ENCODE measurements at places on chromosomes 2 and 18.

DNA sequence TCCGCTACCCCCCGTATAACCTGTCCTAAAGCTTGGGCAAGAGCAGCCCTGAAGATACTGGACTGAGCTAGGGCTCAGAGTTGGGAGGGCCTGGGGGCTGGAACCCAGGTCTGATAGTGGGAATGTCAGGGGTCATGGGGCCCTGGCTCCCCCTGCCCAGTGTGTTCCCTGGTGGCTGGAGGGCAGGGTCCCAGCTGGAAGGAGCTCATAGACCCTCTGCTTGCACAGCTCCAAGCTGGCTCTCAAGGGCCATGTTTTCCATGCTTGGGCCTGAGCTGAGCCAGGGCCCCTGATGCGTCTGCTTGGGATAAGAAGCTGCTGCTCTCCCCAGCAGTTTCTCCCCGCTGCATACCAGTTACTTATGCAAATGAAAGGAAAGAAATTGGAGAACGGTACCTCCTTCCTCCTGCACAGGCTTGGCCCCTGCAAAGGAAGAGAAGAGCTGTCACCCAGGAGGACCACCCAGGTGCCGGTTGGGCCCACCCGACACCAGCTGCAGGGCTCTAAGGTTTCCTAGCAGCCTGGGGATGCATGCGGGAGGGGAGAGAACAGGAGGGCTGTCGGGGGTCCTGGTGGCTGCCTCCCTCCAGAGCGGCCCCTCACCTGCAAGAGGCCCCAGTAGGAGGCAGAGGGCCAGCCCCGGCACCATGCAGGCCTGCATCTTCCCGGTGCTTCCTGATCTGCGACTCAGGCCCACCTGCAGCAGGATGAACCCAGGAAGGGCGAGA lies 628 bp downstream of the OTOS start:
- DNase-seq = peak; percentile 31

- DNase-seq = no peak
Measured at GRCh38 chr2:230872968-230873660, 8.4 kb downstream of the ITM2C start.

- no peak for DNase-seq
Measured at GRCh38 chr2:61937886-61938285, 32.4 kb downstream of the COMMD1 start.

DNA sequence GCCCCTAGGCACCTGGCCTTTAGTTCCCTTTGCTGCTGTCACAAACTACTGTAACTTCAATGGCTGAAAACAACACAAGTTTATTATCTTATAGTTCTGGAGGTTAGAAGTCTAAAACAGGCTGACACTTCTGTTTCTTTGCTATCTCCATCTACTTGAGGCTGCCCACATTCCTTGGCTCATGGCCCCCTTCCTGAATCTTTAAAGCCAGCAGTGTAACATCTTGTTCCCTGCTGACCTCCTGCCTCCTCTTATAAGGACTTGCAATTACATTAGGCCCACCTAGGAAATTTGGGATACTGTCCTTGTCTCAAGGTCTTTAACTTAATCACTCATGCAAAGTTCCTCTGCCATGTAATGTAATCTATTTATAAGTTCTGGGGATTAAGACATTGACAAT lies 6.5 kb downstream of the SMYD1 start:
- no peak for DNase-seq

- no peak for DNase-seq
Measured at GRCh38 chr2:208718828-208719227, 312.2 kb downstream of the PTH2R start.

GRCh38 chr18:59298871-59299270 lies 19.6 kb downstream of the CPLX4 start:
- DNase-seq = peak; percentile 26

DNA sequence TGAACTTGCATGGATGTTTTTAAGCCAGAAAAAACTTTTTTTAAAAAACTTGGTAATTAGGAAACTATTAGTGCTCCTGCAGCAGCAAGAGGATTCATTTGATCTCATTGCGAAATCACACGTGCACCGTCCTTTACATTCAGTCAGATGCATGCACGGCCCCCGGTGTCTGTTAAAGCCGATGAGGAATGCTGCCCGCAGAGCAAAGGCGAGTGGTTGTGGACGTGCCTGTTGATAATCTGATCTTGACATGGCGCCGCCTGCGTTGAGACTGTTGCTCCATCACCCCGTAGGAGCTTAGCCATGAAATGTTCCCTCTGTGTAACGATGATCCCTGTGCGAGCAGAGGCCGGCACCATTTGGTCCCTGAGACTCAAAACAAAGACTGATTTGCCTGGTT lies 300.0 kb downstream of the GBX2 start:
- DNase-seq = no peak

DNA sequence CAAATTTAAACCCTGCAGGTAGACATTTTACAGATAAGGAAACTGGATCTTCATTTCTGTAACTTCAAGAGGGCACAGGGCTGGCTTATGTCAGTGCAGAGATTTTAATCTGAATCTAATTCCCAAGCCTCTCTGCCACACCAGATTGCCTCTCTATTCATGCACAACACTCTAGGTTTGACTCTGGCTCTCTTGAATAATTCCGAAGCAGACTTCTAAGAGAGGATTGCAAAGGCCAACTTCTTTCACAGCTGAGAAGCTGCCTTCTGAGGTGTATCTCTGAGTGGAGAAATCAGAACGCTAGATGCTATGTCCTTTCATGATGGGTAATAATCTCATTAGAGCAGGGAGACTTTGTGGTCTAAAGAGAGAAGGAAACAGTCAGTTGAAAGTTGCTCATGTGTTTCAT lies 20.1 kb upstream of the MGAT5 start:
- no peak for DNase-seq

DNA sequence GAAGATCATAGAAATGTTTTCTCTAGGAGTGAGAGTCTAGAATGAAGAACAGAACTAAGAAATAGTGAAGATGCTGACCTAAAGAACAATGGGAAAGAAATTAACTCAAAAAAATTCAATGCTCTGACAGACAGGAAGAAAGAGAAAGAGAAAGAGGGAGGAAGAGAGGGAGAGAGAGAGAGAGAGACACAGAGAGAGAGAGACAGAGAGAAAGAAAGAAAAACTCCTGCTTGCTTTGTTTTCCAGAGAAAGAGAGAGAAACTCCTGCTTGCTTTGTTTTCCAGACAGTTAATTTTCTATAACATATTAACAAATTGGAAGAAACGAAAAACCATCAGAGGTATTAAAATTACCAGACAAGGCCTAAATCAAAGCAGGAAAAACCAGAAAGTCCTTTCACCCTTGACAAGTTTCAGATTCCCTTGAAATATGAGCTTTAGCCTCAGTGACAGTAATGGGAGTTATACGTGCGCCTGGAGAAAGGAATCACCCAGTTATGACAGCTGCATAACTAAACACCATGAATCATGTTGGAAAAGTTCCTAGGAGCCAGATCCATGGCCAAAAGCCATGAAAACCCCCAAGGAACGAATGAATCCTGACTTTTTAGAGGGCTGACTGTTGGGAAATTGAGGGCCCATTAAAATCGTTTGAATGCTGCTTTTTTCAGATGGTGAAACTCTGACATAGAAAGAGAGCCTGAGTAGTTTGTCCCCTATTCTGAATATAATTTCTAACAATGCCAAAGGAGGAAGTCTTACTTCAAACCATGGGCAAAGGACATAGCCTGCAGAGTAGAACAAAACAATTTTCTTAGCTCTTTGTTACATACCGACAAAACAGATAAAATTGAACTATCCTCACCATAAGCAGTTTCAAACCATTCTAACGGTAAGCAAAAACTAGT lies 228.6 kb upstream of the CHST9 start:
- no peak for DNase-seq

DNA sequence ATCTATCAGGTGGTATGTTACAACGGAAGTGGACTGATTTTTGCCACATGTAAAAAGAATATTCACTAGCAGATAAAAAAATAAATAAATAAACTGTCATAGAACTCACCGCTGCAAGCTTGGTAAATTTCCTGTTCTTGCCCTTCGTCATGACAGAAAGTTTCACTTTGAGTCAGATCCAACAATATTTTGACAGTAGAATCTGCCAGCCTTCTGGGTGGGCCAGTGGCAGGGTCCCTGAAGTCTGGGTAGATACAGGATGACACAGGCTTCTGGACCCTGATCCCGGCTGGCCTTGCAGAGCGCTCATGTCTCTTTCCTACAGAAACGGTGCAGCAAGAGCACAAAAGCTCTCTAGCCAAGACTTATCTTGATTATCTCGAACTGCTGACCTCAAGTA lies 97.8 kb upstream of the PMAIP1 start:
- no peak for DNase-seq

GRCh38 chr2:97733341-97734035 lies 20.1 kb downstream of the ZAP70 start:
- no peak for DNase-seq

DNA sequence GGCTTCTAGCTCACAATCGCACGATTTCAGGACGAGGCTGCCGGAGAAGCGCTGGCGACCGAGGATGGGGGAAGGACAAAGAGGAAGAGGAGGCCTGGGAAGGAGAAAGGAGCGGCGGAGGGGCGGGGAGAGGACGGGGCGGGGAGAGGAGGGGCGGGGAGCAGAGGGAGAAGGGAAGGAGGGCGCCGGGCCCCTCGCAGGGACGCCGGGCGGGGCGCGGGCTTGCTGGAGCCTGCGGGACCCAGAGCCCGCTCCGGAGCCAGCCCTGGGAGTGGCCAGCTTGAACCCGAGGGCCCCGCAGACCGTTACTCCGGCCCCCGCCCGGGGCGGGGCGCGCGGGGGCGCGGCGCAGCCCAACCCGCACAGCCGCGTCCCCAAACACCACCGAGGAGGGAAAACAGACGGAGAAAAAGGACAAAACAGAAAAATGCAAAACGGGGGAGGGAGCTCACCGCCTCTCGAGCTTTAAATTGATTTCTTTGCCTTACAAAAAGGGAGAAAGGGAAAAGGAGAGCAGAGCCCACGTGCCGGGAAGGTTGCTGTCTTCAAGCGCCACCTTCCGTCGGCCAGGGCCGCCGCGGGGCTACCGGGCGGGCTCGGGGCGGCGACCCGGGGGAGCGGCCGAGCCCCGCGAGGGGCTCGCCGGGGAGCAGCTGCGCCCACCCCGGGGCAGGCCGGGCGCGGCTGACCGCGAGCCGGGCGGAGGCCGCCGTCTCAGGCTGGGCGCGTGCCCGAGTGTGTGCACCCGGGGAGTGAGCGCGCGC lies 781 bp upstream of the SOX11 start:
- DNase-seq = peak; percentile 96

GRCh38 chr18:4587204-4587603 lies 132.1 kb upstream of the DLGAP1 start:
- no peak for DNase-seq
